ENCODE measurements at places on chromosomes 13 and 19. TPM values are rescaled to one million over a fixed set of nuclear protein-coding genes. Genes with fewer than 3 reads are reported as not detected.

Gene LILRB5
- not detected for total RNA-seq

Gene ERICH6B
- total RNA-seq, result not detected

Gene NPAS1
- total RNA-seq, result 0.63 TPM

Gene LAIR1
- total RNA-seq, result not detected

Gene DMWD
- 38.8 TPM for total RNA-seq

Gene ERCC2
- total RNA-seq, result 32.2 TPM

Gene JSRP1
- 3.5 TPM for total RNA-seq

Gene SHISA2
- total RNA-seq, result 170 TPM

Gene KCTD12
- total RNA-seq, result 4.1 TPM

Gene ZNF491
- total RNA-seq, result 0.17 TPM

Gene CEACAM4
- total RNA-seq, result not detected

Gene ADGRE1
- total RNA-seq, result not detected

Gene HSH2D
- 0.92 TPM for total RNA-seq

- no peak for DNase-seq
These were observed 10.8 kb downstream of the F2RL3 start for GRCh38 chr19:16899566-16900075.

GRCh38 chr13:42899266-42899665, 92.8 kb downstream of the EPSTI1 start:
- no peak for DNase-seq

GRCh38 chr19:55152017-55152416, 3.0 kb upstream of the TNNT1 start:
- DNase-seq, result no peak

GRCh38 chr13:51585696-51586095, 1.4 kb downstream of the WDFY2 start:
- DNase-seq, result no peak

DNA sequence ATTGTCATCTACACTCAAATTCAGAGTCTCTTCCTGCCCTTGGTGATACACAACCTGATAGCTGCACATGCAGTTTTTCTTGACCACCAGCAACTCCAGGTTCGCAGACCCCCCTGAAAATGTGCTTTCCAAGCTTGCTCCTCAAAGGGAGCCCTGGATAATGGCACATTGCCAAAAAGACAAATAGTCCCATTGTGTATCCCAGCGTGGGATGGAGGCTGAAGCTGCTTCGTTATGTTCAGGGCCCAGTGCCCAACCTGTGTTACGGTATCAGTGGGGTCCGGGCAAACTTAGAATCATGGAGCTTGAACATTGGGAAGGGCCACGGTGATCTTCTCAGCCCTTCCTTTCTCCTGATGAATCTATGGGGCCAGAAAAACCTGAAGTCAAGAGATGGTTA, 173.0 kb downstream of the TEX29 start:
- DNase-seq, result no peak

GRCh38 chr13:60620611-60621395, 223.8 kb downstream of the TDRD3 start:
- DNase-seq, result no peak

- DNase-seq, result no peak
These were observed 1.3 kb downstream of the TNFSF14 start for GRCh38 chr19:6668691-6669090.

- no peak for DNase-seq
These were observed 10.7 kb downstream of the TM6SF2 start for GRCh38 chr19:19262190-19263057.

DNA sequence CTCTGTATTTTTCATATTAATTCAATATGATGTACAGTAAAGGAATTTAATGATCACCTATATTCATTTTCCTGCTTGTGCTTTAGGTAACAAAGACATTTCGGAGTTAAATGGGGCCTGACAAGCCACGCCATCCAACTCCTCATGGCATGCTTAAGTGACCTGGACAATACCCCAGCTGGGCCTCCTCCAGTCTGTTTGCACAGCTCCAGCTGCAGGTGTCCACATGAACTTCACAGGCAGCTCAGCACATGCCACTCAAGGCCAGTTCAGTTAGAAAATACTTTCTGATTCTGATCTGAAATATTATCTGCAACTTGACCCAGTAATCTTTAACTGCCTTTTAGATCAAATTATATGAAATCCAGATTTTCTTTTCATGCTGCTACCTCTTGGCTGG, 89.6 kb upstream of the SLC15A1 start:
- no peak for DNase-seq

DNA sequence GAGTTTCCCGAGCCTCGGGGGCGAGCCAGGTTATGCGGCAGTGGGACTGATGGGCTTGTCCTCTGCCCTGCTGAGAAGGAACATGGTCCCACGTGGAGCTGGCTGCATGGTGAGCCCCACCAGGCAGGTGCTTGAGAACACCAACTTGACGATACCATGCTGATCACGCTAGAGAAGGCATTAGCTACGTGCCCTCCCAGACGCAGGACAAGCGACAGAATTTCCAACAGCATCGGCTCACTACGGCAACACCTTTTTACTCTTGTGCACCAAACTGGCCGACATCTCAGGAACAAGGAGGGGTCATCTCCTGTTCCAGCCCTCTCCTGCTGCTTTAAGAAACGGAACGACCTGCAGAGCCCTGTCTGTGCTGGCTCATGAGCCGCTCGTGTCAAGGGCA, 8.3 kb downstream of the ZFR2 start:
- DNase-seq, result no peak

- no peak for DNase-seq
These were observed 3.6 kb downstream of the TPT1 start for GRCh38 chr13:45337395-45337794.

- DNase-seq, result no peak
These were observed 15.8 kb downstream of the MICOS13 start for GRCh38 chr19:5664515-5664914.

GRCh38 chr19:14554382-14554812, 17.5 kb downstream of the NDUFB7 start:
- no peak for DNase-seq

DNA sequence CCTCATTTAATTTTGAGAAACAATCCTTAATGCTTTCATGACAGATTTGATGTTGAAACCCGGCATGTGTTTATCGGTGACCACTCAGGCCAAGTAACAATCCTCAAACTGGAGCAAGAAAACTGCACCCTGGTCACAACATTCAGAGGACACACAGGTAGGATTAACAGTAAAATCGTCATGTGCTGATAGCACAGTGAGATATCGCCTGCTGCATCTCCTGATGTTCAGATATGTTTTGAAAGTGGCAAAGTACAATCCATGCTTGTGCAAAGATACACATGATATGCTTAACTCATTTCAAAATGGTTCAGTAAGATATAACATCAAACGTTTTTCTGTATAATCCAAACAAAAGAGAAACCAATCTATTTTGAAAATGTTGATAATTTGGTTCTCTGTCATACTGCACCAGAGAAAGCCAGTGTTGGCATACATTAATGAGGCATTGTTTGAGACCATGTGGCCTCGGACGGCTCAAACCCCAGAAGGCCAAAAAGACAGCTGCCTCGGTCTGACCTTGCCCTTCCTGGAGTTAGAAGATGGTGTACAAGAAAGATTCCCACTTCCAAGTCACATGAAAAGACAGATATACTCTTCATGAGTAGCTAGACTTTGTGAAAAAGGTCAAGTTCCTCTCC, 76.2 kb downstream of the DHRS12 start:
- DNase-seq, result no peak

GRCh38 chr13:30157616-30157993, 149.7 kb downstream of the KATNAL1 start:
- no peak for DNase-seq

GRCh38 chr13:29073755-29074154, 253.6 kb downstream of the MTUS2 start:
- DNase-seq, result no peak

DNA sequence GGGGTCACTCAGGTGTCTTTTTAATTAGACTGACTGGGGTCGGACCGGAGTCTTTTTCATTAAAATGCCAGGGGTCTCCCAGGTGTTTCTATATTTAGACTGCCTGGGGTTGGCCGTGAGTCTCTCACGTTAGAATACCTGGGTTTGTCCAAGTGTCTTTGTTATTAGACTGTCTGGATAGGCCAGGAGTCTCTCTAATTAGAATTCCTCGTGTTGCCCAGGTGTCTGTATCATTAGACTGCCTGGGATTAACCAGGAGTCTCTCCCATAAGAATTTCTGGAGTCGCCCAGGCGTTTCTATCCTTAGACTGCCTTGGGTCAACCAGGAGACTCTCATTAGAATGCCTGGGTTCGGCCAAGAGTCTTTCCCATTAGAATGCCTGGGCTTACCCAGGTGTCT, 1445.7 kb downstream of the UQCRFS1 start:
- DNase-seq, result no peak

- no peak for DNase-seq
These were observed 11.7 kb downstream of the CEACAM4 start for GRCh38 chr19:41615207-41615606.

DNA sequence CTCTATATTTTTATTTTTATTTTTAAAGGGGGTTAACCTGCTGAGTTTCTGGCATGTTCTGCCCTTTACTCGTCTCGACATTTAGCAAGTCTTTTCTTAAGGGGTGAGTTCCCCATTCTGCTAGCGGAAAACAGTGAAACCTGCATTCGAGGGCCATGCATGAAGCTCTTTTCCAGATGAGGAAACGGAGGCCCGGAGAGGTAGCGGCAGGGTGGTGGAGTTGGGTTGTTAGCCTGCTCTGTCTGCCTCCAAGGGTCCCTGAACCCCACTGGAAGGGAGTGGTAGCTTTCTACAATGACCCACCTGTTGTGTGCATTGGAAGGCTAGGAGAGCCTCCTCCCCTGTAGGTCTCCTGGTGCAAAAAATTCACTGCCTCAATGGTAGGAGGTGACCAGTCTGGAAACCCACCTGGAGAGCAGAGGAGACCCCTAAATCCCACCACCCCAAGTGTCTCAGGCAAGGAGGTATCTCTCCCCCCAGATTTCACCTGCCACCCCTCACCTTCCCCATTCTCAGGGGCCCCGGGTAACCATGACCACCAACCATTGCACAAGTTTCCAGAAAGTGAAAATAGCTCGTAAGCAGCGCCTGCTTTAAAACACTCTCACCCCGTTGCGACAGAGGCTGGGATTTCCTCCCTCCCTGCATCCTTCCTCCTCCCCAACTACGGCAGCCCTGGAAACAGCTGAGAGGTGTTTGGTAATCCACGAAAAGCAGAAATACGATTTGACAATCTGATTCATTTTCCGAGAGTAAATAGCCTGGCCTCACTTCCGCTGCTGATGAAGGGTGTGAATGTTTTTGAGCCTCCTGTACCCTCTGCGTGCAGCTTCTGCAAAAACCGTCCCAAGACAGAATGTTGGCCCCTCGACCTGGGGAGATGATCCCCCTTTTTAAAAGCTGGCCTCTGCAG, 3.5 kb downstream of the KLF2 start:
- no peak for DNase-seq

All from epithelial cell of proximal tubule (primary cell).